SW 1271 (cell line): ENCODE measurements at places on chromosomes 4 and X.
A peak's percentile ranks its signal among the peaks of the same experiment; 100 is the strongest.

DNA sequence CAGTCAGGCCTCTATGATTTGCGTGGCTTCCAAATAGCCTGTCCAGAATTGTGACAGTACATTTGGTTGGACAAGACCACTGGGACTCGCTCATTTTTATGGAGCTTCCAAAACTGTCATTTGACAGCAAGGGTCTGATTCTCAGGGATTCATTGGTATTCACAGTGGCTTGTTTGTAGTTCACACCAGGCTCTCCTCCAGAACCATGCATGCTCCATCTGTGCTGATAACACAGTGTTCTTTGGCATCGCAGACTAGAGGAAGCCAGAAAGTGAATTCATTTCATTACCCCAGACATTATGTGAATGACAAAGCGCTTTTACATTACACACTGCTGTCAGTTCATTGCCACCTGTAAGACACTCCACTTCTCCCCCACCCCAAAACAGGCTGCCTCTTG is 208.3 kb downstream of the ARHGAP10 start:
- no peak for DNase-seq

DNA sequence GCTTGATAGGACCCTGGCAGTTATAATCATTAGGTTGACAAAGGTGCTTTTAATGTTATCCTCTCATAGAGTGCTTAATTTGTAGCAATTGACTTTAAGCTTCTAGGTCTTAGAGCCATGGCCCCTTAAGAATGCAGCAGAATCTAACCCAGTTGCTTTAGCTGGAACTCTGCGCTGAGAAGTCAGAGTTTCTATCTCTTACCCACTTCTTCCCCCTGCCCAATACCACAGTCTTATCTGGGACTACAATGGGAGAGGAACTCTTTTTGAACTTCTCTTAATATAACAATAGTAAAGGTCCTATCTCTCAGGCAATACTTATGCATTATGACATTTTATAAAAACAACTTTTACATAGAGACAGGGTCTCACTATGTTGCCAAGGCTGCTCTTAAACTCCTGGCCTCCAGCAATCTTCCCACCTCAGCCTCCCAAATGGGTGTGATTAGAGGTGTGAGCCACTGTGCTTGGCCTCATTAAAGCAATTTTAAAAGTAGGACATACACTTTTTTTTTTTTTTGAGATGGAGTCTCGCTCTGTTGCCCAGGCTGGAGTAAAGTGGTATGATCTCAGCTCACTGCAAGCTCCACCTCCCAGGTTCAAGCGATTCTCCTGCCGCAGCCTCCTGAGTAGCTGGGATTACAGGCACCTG is 1.8 kb downstream of the TLR10 start:
- no peak for DNase-seq

- no peak for DNase-seq
These were observed 203.8 kb downstream of the RELL1 start for GRCh38 chr4:37482236-37482913.

DNA sequence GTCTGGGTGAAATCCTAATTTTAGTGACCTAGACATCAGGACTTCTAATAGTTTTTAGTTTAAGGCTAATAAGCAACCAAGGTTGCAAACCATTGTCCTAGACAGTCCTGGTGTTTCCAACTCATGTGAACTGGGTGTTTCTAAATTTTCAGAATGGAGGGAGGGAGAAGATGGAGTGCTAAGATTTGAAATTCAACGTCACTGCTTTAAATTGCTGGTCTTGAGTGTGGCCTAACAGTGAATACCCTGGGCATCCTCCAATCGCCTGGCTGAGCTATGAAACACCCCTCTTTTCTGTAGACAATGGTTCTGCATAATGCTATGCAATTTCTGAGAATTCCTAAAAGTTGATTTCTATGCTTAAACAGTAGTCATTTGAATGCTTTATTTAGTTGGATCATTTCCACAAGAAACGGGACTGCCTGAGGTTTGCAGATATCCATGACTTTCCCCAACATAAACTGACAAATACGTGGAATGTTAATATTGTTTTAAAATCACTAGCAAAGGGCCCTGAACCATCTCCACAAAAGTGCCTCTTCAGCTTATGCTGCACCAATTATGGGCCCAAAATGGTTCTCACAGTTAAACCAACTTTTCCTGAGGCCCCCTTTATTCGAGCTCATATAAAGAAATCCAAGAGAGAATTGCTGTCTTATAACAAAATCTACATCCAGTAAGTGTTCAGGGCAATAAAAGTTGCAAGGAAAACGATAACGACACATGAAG is 1.1 kb downstream of the FBXL5 start:
- DNase-seq, result no peak

- DNase-seq, result no peak
These were observed 13.1 kb downstream of the NLRP2B start for GRCh38 chrX:57667010-57667409.

- peak; percentile 93 for DNase-seq
These were observed 32.4 kb downstream of the FGFRL1 start for GRCh38 chr4:1043651-1044468.

GRCh38 chr4:176793060-176793605 is 411 bp upstream of the VEGFC start:
- no peak for DNase-seq
